ENCODE measurements at places on chromosomes 3 and 15.

DNA sequence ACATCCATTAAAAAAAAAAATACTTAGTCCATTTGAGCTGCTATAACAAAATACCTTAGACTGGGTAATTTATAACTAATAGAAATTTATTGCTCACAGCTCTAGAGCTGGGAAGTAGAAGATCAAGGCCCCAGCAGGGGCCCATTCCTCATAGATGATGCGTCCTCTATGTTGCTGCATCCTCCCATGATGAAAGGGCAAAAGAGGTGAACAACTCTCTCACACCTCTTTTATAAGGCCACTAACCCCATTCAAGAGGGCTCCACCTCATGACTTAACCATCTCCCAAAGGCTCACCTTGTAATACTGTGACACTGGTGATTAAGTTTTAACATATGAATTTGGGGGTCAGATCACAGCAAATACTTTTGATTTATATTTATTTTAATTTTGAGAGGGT lies 3.0 kb upstream of the TLNRD1 start:
- no peak for DNase-seq

GRCh38 chr15:33398555-33398954 lies 87.8 kb downstream of the RYR3 start:
- no peak for DNase-seq

DNA sequence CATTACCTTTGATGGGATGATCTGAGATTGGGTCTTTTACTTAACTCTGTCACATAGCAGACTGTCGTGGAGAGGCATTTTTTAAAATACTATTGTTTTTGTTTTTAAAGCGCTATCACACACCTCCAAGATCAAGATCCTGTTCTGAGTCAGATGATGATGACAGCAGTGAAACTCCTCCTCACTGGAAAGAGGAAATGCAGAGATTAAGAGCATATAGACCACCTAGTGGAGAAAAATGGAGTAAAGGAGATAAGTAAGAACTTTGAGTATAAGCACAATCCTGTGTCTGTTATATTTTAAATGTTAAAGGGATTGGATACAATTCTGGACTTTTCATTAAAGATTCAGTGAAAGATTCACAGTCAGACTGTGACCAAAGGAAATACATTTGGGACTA lies 18.4 kb upstream of the ZBTB47 start:
- peak; percentile 27 for DNase-seq

DNA sequence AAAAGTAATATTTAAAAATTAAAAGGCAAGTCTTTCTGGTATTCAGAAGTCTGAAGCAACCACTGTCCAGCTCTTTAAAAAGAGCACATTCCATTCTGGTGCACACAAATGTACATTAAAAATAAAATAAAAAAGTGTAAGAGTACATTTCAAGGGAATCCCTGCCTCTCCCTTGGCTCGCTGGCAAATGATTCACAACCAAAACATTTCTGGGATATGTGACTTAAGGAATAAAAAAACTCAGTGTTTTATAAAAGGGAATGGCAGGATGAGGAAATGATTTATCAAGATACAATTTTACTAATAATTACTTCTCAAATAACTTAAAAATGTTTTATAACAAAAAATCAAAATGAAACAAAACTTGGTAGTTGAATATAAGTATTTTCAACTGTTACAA lies 23.8 kb upstream of the ANXA2 start:
- DNase-seq = no peak

DNA sequence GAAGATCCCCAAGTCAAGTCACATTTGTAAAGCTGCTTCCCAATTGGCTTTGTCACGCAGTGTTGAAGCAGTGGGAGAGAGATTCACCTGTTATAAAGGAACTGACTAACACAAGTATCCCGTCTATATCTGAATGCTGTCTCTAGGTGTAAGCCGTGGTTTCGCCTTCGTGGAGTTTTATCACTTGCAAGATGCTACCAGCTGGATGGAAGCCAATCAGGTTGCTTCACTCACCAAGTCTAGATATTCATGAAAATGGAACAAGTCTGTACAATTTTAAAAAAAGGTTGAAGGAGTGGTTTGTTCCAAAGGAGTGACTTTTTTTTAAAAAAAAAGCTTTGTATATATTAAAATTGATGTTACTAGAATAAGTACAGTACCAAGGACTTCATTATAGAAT lies 11.7 kb downstream of the RBM5 start:
- DNase-seq = no peak

GRCh38 chr3:157829786-157830185 lies 276.4 kb downstream of the SHOX2 start:
- no peak for DNase-seq

- DNase-seq = no peak
Measured at GRCh38 chr3:175716446-175716845, 857.3 kb downstream of the NAALADL2 start.
